ENCODE measurements at places on chromosomes 2 and 18.
A peak's percentile ranks its signal among the peaks of the same experiment; 100 is the strongest.

DNA sequence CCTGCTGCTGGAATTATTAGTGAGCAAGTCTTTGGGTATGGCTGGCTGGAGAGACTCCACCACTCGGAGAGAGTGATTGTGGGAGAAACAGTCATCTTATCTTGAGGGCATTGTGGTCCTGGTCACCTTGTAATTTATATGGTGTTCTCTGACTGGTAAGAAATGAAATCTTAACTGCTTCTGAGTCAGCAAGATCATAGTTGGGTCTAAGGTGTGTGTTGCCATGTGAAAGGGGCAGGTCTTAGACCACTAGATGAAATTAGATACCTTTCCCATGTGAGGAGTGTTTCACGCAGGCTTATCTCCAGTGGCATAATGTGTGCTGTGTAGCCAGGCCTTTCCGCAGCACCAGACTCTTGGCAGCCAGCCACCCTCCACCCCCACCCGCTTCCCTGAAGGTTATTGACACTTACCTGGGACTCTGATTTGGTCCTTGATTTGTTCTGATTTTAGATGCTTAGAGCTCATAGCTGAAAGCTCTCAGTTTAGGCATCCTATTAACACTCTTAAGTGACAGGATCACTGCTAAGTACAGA lies 7.7 kb downstream of the MAPRE3 start:
- peaks cover 7% of the 10 kb centered on the region for H3K4me1 ChIP-seq
- H3K27me3 ChIP-seq, result no peaks in the 10 kb centered on the region
- H3K4me3 ChIP-seq, result no peak overlapping the region
- no peak for DNase-seq
- no peak overlapping the region for H3K27ac ChIP-seq

GRCh38 chr2:55395724-55396605 lies 23.7 kb downstream of the CCDC88A start:
- no peaks in the 10 kb centered on the region for H3K27me3 ChIP-seq
- no peak overlapping the region for H3K4me3 ChIP-seq
- DNase-seq, result no peak
- no peak overlapping the region for H3K27ac ChIP-seq
- no peaks in the 10 kb centered on the region for H3K4me1 ChIP-seq

DNA sequence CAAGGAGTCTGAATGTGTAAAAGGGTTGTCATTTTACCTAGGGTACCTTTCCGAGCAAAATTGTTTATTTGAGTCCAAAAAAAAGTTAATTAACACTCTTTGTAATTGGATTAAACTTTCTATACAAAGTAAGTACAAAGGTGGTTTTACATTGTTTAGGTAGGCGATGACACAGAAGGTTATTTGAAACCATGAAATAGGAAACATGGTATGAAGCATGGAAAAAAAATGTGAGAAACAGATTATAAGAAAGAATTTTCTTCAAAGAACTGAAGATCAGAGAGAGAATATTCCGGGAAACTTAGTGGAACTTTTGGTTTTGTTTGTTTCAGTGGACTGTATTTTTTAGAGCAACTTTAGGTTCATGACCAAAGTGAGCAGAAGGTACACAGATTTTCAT lies 32.7 kb downstream of the CARF start:
- H3K4me1 ChIP-seq, result no peaks in the 10 kb centered on the region
- H3K36me3 ChIP-seq, result peaks cover 7% of the 10 kb centered on the region
- no peaks in the 10 kb centered on the region for H3K27me3 ChIP-seq
- H3K27ac ChIP-seq, result no peak overlapping the region
- no peak for DNase-seq
- no peak overlapping the region for H3K4me3 ChIP-seq

GRCh38 chr18:58813105-58813504 lies 51.6 kb upstream of the ZNF532 start:
- no peaks in the 10 kb centered on the region for H3K4me1 ChIP-seq
- H3K36me3 ChIP-seq, result no peaks in the 10 kb centered on the region
- peak; percentile 74 for DNase-seq

DNA sequence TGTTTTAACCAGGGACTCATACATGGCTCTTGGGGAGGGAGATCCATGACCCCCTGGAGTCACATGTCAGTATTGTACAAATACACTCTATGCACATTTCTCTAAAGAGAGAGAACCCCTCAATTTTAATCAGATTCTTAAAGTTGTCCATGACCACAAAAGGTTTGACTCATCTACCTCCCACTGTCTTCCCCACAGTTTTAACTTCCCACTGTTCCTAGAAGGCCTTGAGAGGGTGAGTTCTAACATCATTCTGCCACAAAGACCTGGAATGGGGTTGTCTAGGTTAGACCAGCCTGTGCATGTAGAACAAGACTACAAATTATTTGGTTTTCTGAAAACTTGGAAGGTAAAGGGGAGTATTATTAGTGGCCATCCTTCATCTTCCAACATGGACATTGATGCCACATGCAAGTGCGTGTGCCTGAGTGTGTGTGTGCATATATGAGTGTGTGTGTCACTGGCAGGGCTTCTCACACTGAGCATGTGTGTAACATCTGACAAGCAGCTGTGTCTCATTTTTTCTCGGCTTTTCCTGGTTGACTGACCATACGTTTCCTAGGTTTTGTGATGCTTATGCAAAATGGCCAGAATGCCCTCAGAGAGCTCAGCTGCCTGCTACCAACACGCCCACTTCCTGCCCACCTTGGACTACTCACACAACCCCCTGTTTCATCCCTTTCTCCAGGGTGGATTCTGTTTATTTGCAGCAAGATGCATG lies 94.6 kb upstream of the LGALSL start:
- H3K27me3 ChIP-seq, result no peaks in the 10 kb centered on the region
- no peak overlapping the region for H3K27ac ChIP-seq
- no peak for DNase-seq
- no peak overlapping the region for H3K4me3 ChIP-seq
- peaks cover 8% of the 10 kb centered on the region for H3K4me1 ChIP-seq

- H3K27me3 ChIP-seq, result no peaks in the 10 kb centered on the region
- DNase-seq, result no peak
- no peak overlapping the region for H3K27ac ChIP-seq
- no peak overlapping the region for H3K4me3 ChIP-seq
Observed at GRCh38 chr18:45100321-45101105, 419.8 kb downstream of the SETBP1 start.

DNA sequence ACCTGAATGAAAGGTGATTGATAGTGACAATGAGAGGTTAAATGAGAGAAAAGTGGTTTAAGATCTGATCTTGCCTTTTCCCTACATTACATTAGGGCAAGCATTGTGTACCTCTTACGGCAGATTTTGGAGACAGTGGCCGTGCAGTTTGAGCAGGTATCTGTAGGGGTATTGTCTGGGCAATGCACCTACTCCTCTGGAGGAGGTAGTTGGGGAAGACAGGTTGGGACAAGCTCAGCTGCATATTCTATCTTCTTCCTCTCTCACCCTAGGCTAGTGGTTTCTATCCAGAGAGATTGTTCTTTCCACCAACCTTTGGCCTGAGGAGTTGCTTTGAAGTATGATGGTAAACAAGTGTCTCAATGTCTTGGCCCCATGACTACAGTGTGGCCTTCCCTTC lies 323.2 kb downstream of the CYP26B1 start:
- no peaks in the 10 kb centered on the region for H3K36me3 ChIP-seq
- no peaks in the 10 kb centered on the region for H3K27me3 ChIP-seq
- no peak overlapping the region for H3K4me3 ChIP-seq
- no peaks in the 10 kb centered on the region for H3K4me1 ChIP-seq
- H3K27ac ChIP-seq, result no peak overlapping the region

- H3K27ac ChIP-seq, result no peak overlapping the region
- no peak for DNase-seq
Observed at GRCh38 chr2:107633580-107634147, 193.0 kb upstream of the RGPD4 start.

DNA sequence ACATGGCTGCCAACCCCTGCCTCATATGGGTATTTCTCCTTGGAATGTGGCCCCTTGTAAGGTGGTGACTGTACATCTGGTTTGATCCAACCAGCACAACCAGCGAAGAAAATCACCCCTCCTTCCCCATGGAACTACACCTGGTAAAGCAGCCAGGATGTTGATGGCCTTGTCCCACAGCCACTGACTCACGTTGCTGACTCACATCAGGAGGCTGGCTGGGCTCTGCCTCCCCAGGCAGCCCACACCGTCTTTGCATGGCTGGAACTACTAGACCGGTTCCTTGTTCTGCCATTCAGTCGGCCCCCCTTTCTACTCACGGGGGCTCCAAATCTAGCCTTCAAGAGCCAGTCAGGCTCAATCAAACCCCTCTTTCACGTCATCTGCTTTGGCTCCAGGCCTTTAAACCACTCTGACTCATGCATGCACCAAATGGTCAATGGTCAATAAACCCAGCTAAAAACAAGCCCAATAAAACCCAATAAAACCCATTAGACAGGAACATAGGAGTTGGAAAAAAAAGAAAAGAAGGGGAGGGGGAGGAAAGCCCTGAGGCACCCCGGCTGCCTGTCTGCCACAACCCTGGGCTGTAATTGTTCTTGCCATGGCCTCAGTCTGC lies 114.8 kb downstream of the PLB1 start:
- no peak overlapping the region for H3K4me3 ChIP-seq
- peaks cover 16% of the 10 kb centered on the region for H3K4me1 ChIP-seq
- no peaks in the 10 kb centered on the region for H3K27me3 ChIP-seq
- H3K36me3 ChIP-seq, result no peaks in the 10 kb centered on the region

- no peaks in the 10 kb centered on the region for H3K27me3 ChIP-seq
- no peaks in the 10 kb centered on the region for H3K4me1 ChIP-seq
- H3K36me3 ChIP-seq, result no peaks in the 10 kb centered on the region
- no peak overlapping the region for H3K27ac ChIP-seq
Observed at GRCh38 chr2:195575879-195576401, 81.1 kb upstream of the SLC39A10 start.

GRCh38 chr2:45578056-45578843 lies 32.8 kb downstream of the SRBD1 start:
- no peak overlapping the region for H3K4me3 ChIP-seq
- H3K36me3 ChIP-seq, result peaks cover 3% of the 10 kb centered on the region
- no peak for DNase-seq

- no peak overlapping the region for H3K4me3 ChIP-seq
- no peaks in the 10 kb centered on the region for H3K36me3 ChIP-seq
- H3K27me3 ChIP-seq, result no peaks in the 10 kb centered on the region
- H3K4me1 ChIP-seq, result no peaks in the 10 kb centered on the region
- no peak for DNase-seq
Observed at GRCh38 chr2:28052691-28053090, 162.2 kb downstream of the BABAM2 start.

DNA sequence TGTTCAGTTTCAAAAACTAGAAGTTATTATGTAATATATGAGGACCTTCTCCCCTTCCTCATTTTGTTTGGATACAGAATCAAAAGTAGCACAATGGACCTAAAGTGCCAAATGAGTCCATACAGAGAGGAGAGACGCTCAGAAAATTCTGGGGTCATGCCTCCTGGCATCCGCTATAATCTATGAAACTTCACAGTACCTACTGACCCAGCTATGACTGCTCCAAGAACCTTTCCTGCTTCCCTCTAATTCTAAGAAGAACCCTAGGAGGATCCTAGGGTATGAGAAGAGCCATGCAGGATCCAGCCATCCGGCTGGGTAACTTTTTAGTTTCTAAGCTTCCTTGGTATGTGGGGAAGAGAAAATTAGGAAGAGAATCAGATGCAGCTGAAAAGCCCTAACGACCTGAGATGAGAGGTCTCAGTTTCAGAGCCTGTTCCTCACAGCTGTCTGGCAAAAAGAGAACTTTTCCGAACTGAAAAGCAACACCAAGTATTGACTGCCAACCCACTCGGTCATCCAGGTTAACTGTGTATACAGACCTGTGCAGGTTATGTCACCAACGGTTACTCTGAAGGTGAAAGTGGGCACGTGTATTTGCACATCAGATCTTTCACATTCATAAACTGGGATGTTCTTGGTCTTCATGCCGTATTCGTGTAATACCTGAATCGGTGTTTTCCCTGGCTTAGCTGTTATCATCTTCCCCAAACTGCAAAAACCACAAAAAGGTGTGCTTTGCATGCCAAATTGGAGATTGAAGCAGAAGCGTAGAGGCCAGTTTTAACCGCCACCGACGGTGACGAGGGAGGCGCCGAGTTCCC lies 1.1 kb downstream of the PRKRA start:
- H3K4me1 ChIP-seq, result peaks cover 17% of the 10 kb centered on the region
- H3K27ac ChIP-seq, result peak overlapping the region; percentile 98
- peaks cover 15% of the 10 kb centered on the region for H3K36me3 ChIP-seq
- H3K4me3 ChIP-seq, result peak overlapping the region; percentile 90
- no peak for DNase-seq

DNA sequence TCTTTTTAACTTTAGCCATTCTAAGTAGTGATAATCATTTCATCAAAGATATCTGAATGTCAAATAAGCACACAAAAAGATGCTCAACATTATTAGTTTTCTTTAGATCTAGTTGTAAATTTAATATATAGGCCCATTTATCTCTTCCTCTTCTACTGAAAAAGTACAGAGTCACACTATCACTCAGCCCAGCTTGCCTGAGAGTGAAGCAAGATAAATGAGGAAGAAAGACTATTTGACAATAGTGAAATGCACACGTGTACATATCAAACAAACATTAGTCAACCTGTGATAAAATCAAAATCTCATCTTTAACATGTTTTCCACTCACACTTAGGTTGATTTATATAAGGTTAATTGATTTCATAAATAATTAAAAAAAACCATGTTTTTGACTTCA lies 83.5 kb upstream of the CCDC195 start:
- H3K36me3 ChIP-seq, result peaks cover 13% of the 10 kb centered on the region
- H3K27me3 ChIP-seq, result no peaks in the 10 kb centered on the region

- no peak for DNase-seq
- no peaks in the 10 kb centered on the region for H3K27me3 ChIP-seq
- no peaks in the 10 kb centered on the region for H3K36me3 ChIP-seq
- H3K27ac ChIP-seq, result no peak overlapping the region
- no peaks in the 10 kb centered on the region for H3K4me1 ChIP-seq
Observed at GRCh38 chr18:49189772-49190171, 239.0 kb upstream of the SMAD7 start.

DNA sequence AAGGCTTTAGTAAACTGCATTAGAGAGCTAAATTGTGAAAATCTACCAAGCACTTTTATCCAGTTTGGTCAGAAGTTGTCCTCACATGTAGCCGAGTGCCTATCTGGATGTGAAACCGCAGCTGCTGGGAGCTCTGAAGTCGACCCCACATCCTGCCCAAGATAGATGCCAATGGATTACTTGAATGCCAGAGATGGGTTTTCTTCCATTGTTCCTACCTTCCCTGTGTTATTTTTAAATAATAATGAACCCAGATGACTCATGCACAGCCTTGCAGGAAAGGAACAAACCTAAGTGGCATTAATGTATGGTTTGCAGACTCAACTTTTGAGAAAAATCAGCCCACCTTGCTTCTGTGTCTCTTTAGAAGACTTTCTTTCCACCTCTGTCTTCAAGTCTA lies 408.5 kb downstream of the FBXO15 start:
- H3K36me3 ChIP-seq, result no peaks in the 10 kb centered on the region
- no peak overlapping the region for H3K27ac ChIP-seq
- no peaks in the 10 kb centered on the region for H3K4me1 ChIP-seq
- no peak overlapping the region for H3K4me3 ChIP-seq
- no peak for DNase-seq

DNA sequence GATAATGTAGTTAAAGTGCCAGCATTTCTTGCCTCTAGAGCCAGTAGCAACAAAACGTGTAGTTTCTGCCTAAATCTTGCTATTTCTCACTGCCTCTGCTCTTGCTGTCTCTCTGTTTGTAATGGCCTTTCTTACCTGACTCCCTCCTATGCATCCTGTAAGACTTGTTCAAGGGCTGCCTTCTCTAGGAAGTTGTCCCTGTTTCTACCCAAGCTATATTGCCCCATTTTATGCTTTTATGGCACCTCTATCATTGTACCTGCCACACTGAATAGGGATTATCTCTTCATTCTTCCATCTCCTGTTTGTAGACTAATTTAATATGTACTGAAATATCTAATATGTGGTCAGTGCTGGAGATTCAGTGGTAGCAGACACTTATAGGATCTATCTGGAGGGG lies 49.2 kb downstream of the PLCL1 start:
- no peak overlapping the region for H3K27ac ChIP-seq
- DNase-seq, result no peak
- H3K36me3 ChIP-seq, result no peaks in the 10 kb centered on the region

GRCh38 chr2:160290598-160290997 lies 90.5 kb upstream of the ITGB6 start:
- H3K4me3 ChIP-seq, result no peak overlapping the region
- H3K27ac ChIP-seq, result no peak overlapping the region
- no peaks in the 10 kb centered on the region for H3K36me3 ChIP-seq
- H3K27me3 ChIP-seq, result no peaks in the 10 kb centered on the region

Measured in spinal cord (tissue), 10 donors.